ENCODE measurements at places on chromosomes 3 and 15.

- no peak for DNase-seq
These were observed 5.4 kb downstream of the TLNRD1 start for GRCh38 chr15:81006124-81006523.

GRCh38 chr3:64954995-64955636 is 267.3 kb upstream of the ADAMTS9 start:
- peak; percentile 45 for DNase-seq

DNA sequence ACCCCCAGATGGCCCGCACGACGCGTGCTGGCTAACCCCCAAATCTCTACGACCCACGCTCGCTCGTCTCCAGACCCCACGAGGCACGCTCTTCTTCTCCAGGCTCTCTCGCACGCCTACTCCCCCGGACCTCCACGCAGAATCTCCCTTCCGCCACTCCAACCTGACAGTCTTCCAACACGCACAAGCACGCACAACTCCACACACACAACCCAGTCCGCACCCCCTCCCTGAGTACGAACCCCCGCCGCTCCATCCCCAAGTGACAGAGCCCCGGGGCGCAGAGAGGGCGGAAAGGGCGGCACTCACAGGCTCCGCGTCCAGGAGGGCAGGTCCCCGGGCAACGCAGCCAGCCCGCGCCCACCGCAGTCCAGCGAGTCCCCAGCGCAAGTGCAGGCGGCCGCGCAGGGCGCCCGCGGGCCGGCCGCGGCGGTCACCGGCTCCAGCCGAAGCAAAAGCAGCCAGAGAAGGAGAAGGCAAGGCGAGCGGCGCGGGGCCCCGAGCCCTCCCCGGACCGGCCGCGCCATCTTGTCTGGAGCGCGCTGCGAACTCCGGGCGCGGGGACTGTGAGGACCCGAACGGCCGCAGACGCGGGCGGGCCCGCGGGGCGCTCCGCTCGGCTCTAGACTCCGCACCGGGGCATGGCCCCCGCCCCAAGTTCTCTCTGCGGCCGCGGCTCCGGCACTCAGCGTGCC is 794 bp downstream of the LRIG1 start:
- no peak for DNase-seq

DNA sequence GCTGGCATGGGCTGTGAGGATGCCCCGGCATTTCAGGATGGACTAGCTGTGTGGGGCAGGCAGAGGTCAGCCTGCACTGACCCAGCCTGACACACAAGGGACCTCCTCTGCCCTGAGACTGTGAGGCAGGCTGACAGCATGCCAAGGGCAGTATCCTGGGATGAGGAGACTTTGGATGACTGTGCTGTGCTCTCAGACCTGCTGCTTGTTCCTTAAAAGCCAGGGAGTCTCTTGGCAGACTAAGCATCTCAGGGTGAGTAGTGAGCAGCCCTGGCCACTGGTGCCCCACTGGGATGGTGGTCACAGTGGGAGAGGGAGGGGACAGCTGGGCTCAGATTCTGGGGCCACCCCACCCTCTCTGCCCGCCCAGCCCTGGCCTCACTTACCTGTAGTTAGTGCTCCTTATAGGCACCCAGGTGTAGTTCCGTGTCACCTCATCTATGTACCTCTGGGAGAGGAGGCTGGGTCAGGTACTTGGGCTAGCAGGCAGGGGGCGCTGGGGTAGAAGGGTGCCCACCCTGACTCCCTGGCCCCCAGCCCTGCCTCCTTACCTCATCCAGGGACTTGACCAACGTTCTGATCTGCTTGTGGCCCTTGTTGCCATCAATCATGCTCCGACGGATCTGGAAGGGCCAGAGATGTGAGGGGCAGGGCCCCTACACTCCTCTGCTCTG is 16.1 kb upstream of the TMEM115 start:
- DNase-seq: no peak

DNA sequence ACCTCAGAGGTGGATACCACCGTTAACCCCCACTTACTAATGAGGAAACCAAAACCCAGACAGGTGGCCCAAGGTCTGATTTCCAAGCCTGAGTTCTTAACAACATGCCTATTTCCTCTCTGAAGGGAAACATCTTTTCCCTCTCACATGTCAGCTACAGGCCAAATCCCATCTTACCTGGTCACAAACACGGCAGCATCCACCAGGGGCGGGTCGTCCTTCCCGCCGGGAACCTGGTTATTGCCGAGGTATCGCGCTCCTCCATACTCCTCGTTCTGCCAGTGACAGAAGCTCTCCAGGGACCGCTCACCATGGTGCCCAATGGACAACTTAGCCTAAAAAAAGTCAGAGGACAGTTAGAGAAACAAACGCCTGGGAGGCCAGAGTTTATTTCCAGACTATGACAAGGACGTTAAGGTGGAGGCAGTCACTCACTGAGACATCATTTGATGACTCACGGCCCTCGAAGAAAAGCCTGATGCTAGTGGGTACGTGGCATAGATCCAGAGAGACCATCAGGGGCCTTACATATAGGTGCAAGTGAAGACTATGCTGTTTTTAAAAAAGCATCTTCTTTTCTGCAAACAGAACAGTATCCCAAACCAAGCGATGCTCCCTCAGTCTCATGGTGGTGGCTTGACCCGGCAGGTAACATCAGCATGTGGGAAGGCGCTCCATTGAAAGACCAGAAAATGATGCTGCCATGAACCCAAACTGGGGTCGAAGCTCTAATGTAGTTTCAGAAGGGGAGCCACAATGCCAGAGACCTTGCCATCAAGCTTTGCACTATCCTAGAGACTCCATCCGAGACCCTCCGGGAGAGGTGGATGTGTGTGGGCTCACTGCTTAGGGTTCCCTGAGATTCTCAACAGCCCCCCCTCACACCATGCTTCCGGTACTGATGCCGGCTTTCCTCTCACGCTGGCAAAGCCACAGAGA is 80.2 kb downstream of the ADAMTS17 start:
- no peak for DNase-seq

DNA sequence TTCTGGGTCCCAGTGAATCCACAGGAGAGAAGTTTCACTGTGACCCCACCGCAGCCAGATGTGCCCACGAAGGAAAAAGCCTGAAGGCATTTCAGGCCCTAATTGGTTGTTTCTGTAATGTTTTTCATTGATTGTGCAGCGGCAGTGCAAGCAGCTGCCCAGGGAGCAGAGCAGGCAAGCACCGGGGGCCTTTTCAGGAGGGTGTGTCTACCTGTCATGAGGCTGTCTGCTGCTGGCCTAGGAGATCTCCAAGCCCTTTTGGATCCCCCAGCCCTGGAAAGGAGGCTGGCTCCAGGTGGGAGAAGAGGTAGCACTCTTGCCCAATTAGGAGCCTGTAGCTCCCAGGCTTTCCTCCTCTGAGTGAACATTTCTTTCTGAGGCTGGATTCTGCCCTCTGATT is 108.8 kb downstream of the EPHB1 start:
- DNase-seq: no peak

- DNase-seq: no peak
These were observed 29.8 kb downstream of the KPNA1 start for GRCh38 chr3:122484985-122485384.

- DNase-seq: no peak
These were observed 14.7 kb downstream of the MESD start for GRCh38 chr15:80974914-80975313.

- DNase-seq: no peak
These were observed 26.7 kb downstream of the TBC1D2B start for GRCh38 chr15:78050826-78051225.

DNA sequence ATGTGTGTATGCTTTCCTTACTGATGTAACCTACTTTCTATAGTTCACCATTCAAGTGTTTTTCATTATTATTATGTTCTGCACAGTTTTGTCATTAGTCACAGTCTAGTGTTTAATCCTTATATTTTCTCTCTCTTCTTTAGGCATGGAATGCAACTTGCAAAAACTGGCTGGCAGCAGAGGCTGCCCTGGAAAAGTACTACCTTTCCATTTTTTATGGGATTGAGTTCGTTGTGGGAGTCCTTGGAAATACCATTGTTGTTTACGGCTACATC is 6.9 kb downstream of the SUCNR1 start:
- no peak for DNase-seq

DNA sequence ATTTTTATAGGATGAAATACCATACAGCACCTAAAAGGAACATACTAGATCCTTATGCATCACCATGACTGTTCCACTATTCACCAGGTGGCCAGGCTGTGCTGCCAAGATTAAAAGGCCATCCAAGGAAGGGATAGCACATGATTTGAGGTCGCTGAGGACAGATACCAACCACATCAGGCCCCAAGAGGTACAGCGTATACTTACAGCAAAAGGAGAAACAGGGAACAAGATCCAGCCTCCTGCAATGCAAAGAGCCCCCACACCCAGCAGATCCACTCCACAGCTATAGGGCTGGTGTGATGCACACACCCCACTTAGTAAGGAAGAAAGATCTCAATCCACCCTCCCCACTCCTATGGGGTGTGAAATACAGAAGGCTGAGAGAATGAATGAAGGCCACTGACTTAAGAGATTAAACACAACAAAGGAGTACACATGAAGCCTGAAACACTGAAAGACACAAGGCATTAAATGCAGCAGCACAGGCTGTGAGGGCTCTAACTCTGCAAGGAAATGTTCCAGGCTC is 32.0 kb upstream of the ZNF445 start:
- DNase-seq: peak; percentile 70

DNA sequence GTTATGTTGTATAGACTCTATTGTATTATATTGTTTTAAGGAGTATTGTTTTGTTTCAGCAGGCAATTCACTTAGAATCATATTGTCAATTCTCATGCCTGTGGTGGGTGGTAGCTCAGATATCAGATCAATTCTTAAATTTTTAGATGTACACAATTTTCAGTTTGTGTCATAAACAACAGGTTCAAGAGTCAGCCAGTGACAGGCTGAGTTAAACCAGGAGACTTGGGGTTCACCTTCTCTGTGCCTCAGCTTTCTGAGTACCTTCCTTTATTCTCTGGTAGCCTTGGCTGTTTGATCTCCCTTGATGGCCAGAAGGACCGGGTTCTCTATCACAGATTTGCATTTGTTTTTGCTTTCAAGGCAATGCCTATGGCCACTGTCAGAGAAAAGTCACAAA is 199.9 kb upstream of the KCNMB2 start:
- DNase-seq: no peak

DNA sequence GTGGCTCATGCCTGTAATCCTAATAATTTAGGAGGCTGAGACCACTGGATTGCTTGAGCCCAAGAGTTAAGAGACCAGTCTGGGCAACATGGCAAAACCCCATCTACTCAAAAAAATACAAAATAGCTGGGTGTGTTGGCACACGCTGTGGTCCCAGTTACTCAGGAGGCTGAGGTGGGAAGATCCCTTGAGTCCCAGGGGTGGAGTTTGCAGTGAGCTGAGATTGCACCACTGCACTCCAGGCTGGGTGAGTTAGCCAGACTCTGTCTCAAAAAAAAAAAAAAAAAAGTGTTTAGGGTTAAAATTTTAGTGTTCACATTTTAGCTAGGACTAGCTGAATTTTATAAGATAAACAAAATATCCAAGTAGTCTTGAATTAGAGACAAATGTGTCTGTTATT is 1340.1 kb upstream of the EPHA6 start:
- DNase-seq: no peak

- DNase-seq: no peak
These were observed 218.4 kb downstream of the ARRDC4 start for GRCh38 chr15:98178861-98179260.

DNA sequence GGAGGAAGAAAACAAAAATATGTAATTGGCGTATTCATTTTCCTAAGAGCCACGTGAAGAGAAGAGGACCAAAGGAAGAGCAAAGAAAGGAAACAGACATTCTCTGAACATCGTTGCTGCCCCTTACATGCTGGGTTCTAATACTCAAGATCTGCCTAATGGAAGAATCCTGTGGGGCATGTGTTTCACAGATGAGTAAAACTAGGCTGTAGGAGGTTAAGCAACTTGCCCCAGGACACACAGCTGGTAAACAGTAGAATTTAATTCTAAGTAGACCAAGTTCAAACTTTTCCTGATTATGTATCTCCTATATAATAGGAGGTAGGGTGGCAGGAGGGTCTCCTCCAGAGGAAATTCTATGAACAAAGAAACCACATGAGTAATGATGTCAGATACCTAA is 106.1 kb upstream of the TNFAIP8L3 start:
- DNase-seq: no peak

- no peak for DNase-seq
These were observed 974.6 kb downstream of the FHIT start for GRCh38 chr3:60276615-60277014.

DNA sequence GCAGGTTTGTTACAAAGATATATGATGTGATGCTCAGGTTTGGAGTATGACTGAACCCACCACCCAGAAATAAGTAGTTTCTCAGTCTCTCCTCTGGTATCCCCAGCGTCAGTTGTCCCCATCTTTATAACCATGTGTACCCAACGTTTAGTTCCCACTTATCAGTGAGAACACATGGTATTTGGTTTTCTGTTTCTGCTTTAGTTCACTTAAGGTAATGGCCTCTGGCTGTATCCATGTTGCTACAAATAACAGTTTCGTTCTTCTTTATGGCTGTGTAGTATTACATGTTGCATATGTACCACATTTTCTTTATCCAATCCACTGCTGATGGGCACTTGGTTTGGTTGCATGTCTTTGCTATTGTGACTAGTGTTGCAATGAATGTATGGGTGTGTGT is 132.3 kb downstream of the LMLN start:
- DNase-seq: no peak

DNA sequence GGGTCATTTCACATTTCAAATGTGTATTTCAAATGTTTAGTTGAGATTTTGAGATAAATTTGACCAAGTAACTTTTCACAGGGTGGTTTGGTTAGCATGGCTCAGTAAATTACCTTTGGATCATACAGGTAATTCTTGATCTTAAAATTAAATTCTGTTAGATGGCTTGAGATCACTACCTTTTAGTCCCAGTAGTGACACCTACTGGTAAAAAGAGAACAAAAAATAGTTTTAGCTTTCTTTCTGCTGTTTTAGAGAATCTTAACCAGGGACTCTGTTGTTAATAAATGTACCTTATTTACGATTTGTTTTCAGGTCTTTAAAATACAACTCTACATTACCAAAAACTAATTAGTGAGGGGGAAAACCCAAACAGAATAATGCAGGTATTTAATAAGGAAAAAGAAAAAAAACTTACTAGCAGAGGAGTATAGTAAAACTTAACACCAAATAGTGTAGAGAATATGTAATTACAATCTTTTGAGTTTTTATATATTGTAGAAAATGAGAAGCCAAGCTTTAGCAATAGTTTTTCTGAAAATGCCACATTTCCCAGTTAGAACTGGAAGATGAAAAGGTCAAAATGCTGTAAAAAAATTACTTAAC is 620.3 kb upstream of the AGTR1 start:
- peak; percentile 13 for DNase-seq

DNA sequence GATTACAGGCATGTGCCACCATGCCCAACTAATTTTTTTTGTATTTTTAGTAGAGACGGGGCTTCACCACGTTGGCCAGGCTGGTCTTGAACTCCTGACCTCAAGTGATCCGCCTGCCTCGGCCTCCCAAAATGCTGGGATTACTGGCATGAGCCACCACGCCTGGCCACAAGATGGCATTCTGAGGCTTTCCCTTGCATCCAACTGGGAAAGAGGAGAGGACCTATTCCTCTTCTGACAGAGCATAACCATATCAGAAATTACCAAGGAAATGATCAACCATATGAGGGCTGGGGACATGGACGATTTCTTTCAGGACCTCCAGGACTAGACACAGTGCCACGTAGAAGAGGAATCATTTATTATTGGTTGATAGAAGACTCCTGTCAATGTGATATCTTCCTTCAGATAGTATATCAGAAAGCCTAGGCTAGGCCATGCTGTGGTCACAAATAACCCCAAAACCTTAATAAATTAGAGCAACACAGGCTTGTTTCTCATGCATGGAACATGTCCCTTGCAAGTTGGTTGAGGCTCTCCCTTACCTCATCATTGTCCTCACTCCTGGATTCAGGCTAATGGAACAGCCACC is 372.3 kb upstream of the IL12A start:
- DNase-seq: peak; percentile 18

All from Kasumi-1 (cell line).